Panc1 (cell line): ENCODE measurements at places on chromosomes 3 and 15.

GRCh38 chr3:99298661-99299060, 339.7 kb upstream of the COL8A1 start:
- no peak overlapping the region for H3K4me3 ChIP-seq
- no peak overlapping the region for H3K27ac ChIP-seq
- no peaks in the 10 kb centered on the region for H3K4me1 ChIP-seq
- no peak for DNase-seq

GRCh38 chr3:151156618-151157216, 46.3 kb downstream of the GPR171 start:
- no peaks in the 10 kb centered on the region for H3K4me1 ChIP-seq
- H3K36me3 ChIP-seq, result no peaks in the 10 kb centered on the region
- no peak overlapping the region for H3K4me3 ChIP-seq
- no peaks in the 10 kb centered on the region for H3K27me3 ChIP-seq
- DNase-seq, result peak; percentile 36

GRCh38 chr15:84752700-84753099, 4.3 kb downstream of the ZNF592 start:
- H3K4me1 ChIP-seq, result peaks cover 27% of the 10 kb centered on the region
- DNase-seq, result no peak
- H3K36me3 ChIP-seq, result no peaks in the 10 kb centered on the region; the same call in 1 of the 2 replicates
- no peak overlapping the region for H3K4me3 ChIP-seq
- no peaks in the 10 kb centered on the region for H3K27me3 ChIP-seq

DNA sequence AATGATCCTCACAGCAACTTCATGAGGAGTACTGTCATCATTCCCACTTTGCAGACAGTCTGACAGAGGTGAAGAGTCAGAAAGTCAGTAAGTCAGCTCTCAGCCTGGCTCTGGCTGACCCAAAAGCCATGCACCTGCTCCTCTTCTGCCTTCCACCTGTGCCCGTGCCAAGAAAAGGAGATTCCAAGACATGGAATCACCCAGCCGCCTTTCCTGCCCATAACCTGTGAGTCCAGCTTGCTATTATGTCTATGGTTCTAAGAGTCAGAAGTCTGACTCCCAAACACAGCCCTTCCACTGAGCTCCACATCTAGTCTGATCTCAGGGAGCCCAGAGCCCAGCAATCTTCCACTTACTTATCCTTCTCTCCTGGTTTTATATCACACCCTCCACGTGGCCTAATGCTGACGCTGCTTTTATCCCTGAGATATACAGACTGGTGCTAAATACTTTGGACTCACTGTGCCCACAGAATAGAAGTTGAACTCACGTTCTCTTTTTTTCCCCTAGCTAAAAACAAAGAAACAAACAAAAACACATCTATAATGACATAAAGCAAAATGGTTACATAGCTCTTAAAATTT, 66.0 kb downstream of the PLD1 start:
- no peak overlapping the region for H3K27ac ChIP-seq
- H3K27me3 ChIP-seq, result no peaks in the 10 kb centered on the region
- no peak overlapping the region for H3K4me3 ChIP-seq
- no peak for DNase-seq
- no peaks in the 10 kb centered on the region for H3K36me3 ChIP-seq
- no peaks in the 10 kb centered on the region; the same call in 1 of the 2 replicates for H3K4me1 ChIP-seq

GRCh38 chr3:141050576-141051442, at the start of gene SPSB4:
Gene SPSB4 (plus strand): TSS chr3:141051347. CDS start chr3:141066105, 14,758 bp downstream.
- peaks cover 6% of the 10 kb centered on the region; the same call in 1 of the 2 replicates for H3K4me1 ChIP-seq
- no peak for DNase-seq
- H3K27me3 ChIP-seq, result peaks cover 53% of the 10 kb centered on the region
- no peak within 1 kb of the TSS for H3K27ac ChIP-seq

- H3K27ac ChIP-seq, result no peak overlapping the region
- H3K27me3 ChIP-seq, result no peaks in the 10 kb centered on the region
- DNase-seq, result no peak
- no peaks in the 10 kb centered on the region for H3K4me1 ChIP-seq
- no peak overlapping the region for H3K4me3 ChIP-seq
Observed at GRCh38 chr15:73897441-73898261, 24.3 kb downstream of the TBC1D21 start.

DNA sequence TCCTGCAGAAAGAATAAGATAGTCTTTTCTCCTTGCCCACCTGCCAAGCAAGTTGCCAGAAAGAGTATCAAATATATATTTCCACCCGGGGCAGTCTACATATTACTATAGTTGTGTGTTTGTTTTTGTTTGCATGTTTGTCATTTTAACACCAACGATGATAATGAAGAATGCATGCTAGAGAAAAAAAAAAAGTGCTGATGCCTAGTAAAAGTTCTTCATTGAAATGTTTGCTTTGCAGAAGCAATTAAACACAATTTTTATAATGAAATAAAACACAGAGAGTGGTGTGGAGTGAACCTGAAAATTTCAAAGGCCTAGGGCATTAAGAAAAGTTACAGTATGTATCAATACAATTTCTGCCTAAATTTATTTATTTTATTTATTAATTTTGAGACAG, 2.5 kb upstream of the PCLAF start:
- no peaks in the 10 kb centered on the region; the same call in 1 of the 2 replicates for H3K36me3 ChIP-seq
- no peaks in the 10 kb centered on the region for H3K27me3 ChIP-seq
- H3K4me3 ChIP-seq, result no peak overlapping the region
- no peak for DNase-seq

DNA sequence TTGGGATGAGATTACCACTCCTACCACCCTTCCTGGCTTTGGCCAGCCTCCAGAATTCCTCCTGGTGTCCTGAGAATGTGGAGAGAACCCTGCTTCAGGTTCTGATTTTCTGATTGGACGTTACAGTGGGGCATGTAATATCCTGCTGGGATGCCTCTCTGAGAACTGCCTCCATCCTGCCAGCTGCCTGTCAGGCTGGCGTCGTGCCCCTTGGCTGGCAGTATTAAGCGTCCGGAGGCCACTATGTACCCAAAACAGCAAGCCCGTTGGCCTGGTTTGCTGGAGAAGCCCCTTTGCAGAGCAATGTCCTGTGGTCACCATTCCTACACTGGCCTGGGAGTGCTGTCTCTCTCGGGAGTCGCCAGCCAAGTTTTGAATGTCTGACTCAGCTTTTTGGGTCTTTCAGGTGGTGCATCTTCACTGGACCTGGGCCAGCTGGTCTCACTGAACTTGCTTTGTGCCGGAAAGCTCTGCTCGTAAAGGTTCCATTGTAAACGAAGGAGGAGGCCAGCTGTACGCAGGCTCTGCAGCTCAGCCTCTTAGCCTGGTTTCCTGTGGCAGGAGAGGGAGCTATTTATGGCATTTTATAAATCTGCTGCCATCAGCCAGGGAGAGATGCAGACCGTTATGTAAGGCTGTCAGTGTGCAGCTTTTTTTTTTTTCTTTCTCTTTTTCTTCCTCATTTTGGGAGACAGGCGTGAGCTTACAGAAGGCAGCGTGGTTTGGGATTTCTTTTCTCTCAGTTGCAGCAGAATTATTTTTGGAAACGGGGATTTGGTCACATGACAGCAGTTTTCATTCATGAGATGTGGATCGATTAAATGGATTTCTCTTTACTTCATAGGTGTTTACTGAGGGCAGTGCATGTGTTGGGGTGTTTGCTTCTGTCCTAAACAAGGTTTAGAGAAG, 19.0 kb upstream of the TRAK1 start:
- H3K4me1 ChIP-seq, result peaks cover 48% of the 10 kb centered on the region
- DNase-seq, result no peak
- no peaks in the 10 kb centered on the region for H3K27me3 ChIP-seq
- H3K27ac ChIP-seq, result peak overlapping the region; percentile 91

- peaks cover 8% of the 10 kb centered on the region for H3K4me1 ChIP-seq
- H3K27ac ChIP-seq, result no peak overlapping the region
- H3K4me3 ChIP-seq, result no peak overlapping the region
- H3K27me3 ChIP-seq, result no peaks in the 10 kb centered on the region
- H3K36me3 ChIP-seq, result peaks cover 11% of the 10 kb centered on the region
Observed at GRCh38 chr3:14131134-14131533, 6.3 kb downstream of the TMEM43 start.
